ENCODE measurements at places on chromosomes 12 and 14.

GRCh38 chr12:104456950-104457745 lies 400 bp downstream of the CHST11 start:
- H3K27ac ChIP-seq = peak overlapping the region; percentile 71
- H3K36me3 ChIP-seq = no peaks in the 10 kb centered on the region
- H3K4me1 ChIP-seq = peaks cover 25% of the 10 kb centered on the region
- DNase-seq = peak; percentile 58
- peak overlapping the region; percentile 82 for H3K4me3 ChIP-seq

- no peak overlapping the region for H3K4me3 ChIP-seq
- DNase-seq = no peak
- H3K27me3 ChIP-seq = no peaks in the 10 kb centered on the region
- H3K27ac ChIP-seq = no peak overlapping the region
- H3K36me3 ChIP-seq = peaks cover 97% of the 10 kb centered on the region
Observed at GRCh38 chr14:20350860-20351259, 7.4 kb downstream of the PARP2 start.

DNA sequence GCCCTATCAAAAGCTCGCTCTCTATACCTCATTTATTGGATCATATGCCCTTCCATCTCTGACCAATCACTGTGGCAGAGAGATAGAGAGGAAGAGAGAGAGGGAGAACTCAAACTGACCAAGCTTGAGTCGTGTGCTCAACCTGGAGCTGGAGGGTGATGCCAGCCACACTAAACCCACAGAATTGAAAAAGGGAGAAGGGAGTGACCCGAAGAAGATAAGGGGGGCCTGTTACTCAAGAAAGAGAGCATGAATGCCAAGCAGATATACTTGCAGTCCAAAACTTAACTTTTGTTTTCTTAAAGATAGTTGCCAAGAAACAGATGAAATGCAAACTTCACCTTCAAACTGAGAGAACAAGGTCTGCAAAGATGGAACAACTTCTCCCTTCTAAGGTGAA lies 112.7 kb downstream of the BTG1 start:
- peaks cover 30% of the 10 kb centered on the region for H3K4me1 ChIP-seq
- DNase-seq = no peak
- no peak overlapping the region for H3K27ac ChIP-seq

GRCh38 chr14:23432102-23432925 lies 3.1 kb downstream of the MYH7 start:
- peak overlapping the region; percentile 95 for H3K27ac ChIP-seq
- H3K27me3 ChIP-seq = no peaks in the 10 kb centered on the region
- peaks cover 50% of the 10 kb centered on the region for H3K36me3 ChIP-seq

DNA sequence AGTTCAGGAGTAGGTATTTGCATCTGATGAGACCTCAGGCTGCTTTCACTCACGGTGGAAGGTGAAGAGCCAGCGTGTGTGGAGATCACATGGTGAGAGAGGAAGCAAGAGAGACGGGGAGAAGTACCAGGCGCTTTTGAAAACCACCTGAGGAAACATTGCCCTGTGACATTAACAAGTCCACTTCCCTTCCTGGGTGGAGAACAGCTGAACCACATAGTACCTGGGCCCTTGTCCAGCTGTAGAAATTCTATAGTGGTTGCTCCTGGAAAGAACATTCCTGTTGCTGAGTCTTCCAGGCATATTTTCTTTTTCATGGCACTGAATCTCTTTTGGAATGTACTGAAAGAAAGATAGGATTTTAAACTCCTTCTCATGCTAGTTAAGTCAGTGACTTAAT lies 87.3 kb upstream of the RIN3 start:
- DNase-seq = no peak
- no peak overlapping the region for H3K4me3 ChIP-seq
- H3K27me3 ChIP-seq = no peaks in the 10 kb centered on the region

DNA sequence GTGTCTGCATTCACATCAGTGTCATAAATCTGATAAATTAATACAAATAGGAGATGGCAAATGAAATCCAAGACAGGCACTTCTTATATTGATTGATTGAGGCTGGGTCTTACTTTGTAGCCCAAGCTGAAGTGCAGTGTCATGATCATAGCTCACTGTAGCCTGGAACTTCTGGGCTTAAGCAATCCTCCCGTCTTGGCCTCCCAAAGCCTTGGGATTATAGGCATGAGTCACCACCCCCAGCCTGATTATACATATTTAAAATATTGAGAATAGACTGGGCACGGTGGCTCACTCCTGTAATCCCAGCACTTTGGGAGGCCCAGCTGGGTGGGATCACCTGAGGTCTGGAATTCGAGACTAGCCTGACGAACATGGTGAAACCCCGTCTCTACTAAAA lies 51.3 kb downstream of the MARK3 start:
- H3K36me3 ChIP-seq = peaks cover 18% of the 10 kb centered on the region
- H3K4me1 ChIP-seq = peaks cover 25% of the 10 kb centered on the region
- no peaks in the 10 kb centered on the region for H3K27me3 ChIP-seq
- no peak for DNase-seq
- no peak overlapping the region for H3K27ac ChIP-seq

- H3K4me3 ChIP-seq = no peak overlapping the region
- DNase-seq = no peak
- H3K27ac ChIP-seq = no peak overlapping the region
- peaks cover 30% of the 10 kb centered on the region for H3K4me1 ChIP-seq
- H3K27me3 ChIP-seq = no peaks in the 10 kb centered on the region
Observed at GRCh38 chr14:100022772-100023451, 42.3 kb upstream of the EVL start.
